PC-9 (cell line): ENCODE measurements at places on chromosomes 6 and 20.

DNA sequence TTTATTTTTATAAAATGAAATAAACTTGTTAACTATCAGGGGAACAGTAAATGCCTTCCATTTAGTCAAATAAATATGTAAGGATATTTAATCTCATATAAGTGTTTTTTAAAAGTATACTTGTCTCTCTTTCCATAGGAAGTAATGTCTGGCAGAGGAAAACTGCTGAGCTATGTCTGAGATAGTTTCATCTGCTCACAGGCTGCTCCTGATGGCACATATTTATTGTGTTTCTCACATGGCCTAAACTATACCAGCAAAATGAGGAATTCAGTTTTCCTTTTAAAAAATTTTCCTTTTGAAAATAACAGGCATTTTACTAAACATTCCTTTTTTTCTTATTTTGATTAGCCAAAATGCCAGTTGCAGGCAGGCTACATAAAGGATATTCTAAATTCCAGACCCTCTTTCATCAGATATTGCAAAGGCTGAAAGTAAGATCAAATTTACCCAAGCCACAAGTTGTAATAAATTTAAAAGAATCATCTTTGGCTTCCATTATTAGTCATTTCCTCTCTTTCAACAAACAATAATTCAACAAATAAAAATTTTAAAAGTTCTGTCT lies 60.1 kb upstream of the RNF146 start:
- DNase-seq = no peak
- no peak overlapping the region for H3K4me3 ChIP-seq
- no peak overlapping the region for H3K27ac ChIP-seq
- no peaks in the 10 kb centered on the region for H3K36me3 ChIP-seq
- no peaks in the 10 kb centered on the region for H3K4me1 ChIP-seq
- no peaks in the 10 kb centered on the region for H3K27me3 ChIP-seq

- no peaks in the 10 kb centered on the region for H3K27me3 ChIP-seq
- H3K4me1 ChIP-seq = peaks cover 13% of the 10 kb centered on the region
- no peak within 1 kb of the TSS for H3K27ac ChIP-seq
- peak within 1 kb of the TSS; percentile 99 for H3K4me3 ChIP-seq
Measured at GRCh38 chr20:3172933-3173609, at the start of gene LZTS3. TSS of gene LZTS3 (minus strand) at chr20:3173549. CDS start at chr20:3167163, 6,386 bp downstream.

GRCh38 chr6:108684771-108685329 lies 124.1 kb downstream of the FOXO3 start:
- no peaks in the 10 kb centered on the region for H3K27me3 ChIP-seq
- H3K4me3 ChIP-seq = no peak overlapping the region
- peak overlapping the region; percentile 71 for H3K27ac ChIP-seq
- peaks cover 79% of the 10 kb centered on the region for H3K4me1 ChIP-seq
- peaks cover 41% of the 10 kb centered on the region for H3K36me3 ChIP-seq

- H3K27ac ChIP-seq = no peak overlapping the region
- no peaks in the 10 kb centered on the region for H3K27me3 ChIP-seq
- no peak for DNase-seq
- no peaks in the 10 kb centered on the region for H3K36me3 ChIP-seq
- no peak overlapping the region for H3K4me3 ChIP-seq
Measured at GRCh38 chr6:136950436-136951126, 28.5 kb downstream of the SLC35D3 start.

DNA sequence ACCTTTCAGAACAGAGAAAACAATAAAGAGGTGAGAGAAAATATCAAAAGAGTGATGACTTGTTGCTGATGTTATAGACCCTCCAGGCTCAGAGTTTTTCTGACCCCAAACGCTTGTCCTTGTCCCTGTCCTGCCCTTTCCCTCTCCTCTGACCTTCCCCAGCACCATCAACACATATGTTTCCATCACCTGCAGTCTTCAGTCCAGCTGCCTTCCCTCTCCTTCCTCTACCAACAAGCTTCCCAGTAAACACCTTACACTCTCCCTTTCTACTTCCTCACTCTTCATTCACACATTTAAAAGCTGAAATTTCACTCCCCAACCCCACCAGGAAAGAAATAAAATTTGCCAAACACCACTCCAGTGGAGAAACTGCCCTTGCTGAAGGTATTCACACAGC lies 25.4 kb upstream of the AFDN start:
- H3K36me3 ChIP-seq = no peaks in the 10 kb centered on the region
- H3K4me1 ChIP-seq = peaks cover 25% of the 10 kb centered on the region
- DNase-seq = no peak
- no peak overlapping the region for H3K27ac ChIP-seq

DNA sequence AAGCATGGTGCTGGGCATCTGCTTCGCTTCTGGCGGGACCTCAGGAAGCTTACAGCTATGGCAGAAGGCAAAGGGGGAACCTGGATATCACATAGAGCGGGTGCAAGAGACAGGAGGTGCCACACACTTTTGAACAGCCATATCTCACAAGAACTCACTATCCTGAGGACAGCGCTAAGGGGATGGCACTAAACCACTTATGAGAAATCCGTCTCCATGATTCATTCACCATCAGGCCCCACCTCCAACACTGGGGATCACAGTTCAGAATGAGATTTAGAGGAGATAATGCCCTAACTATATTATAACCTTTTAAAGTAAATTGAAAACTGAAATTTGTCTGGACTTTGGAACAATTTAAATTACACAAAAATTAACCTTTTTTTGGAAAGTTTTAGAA lies 37.8 kb upstream of the SUMO4 start:
- peaks cover 21% of the 10 kb centered on the region for H3K4me1 ChIP-seq
- no peak overlapping the region for H3K4me3 ChIP-seq
- H3K27me3 ChIP-seq = no peaks in the 10 kb centered on the region
- DNase-seq = peak; percentile 3
- H3K27ac ChIP-seq = peak overlapping the region; percentile 46
- peaks cover 20% of the 10 kb centered on the region for H3K36me3 ChIP-seq

DNA sequence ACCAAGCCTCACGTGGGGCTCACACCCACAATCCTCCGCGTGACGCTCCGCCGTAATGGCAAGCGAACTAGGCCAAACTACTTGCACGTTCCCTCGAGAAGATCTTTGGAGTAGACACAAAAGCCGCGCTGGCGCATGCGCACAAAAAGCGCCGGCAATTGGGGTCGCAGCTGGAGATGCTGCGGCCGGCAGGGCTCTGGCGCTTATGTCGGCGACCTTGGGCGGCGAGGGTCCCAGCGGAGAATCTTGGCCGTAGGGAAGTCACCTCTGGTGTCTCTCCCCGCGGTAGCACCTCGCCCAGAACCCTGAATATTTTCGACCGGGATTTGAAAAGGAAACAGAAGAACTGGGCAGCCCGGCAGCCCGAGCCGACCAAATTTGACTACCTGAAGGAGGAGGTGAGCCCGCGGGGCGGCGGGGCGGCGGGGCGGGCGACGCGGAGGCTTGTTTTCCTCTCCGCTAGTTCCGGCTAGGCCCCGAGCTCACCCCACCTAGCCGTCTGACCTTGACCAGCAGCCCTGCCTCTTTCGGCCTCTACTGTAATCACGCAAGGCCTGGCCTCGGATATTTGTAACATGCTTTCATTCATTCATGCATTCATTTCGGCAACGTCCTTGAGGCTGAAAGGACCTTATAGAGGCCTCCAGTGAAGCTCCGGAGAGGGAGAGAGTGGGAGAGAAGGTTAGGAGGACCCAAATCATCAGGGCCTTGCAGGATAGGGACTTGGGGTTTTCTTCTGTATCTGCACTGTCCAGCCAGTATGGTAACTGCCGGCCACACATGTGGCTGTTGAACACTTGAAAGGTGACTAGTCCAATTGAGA lies at the start of the genes ESF1 and NDUFAF5:
TSS of gene ESF1 (minus strand) at position 27 of the 823 bp plus-strand sequence. CDS start 1,779 bp downstream, outside the sequence.
TSS of gene NDUFAF5 (plus strand) at position 136 of the 823 bp plus-strand sequence. CDS start at position 177, 41 bp downstream.
- H3K4me1 ChIP-seq = peaks cover 23% of the 10 kb centered on the region
- H3K36me3 ChIP-seq = peaks cover 34% of the 10 kb centered on the region; the same call in 1 of the 2 replicates
- peak within 1 kb of the TSS; percentile 76 for H3K27ac ChIP-seq
- no peaks in the 10 kb centered on the region for H3K27me3 ChIP-seq
- peak; percentile 93 for DNase-seq
- H3K4me3 ChIP-seq = peak within 1 kb of the TSS; percentile 98

- DNase-seq = no peak
- H3K36me3 ChIP-seq = no peaks in the 10 kb centered on the region
- H3K4me3 ChIP-seq = no peak overlapping the region
- H3K27ac ChIP-seq = no peak overlapping the region
Measured at GRCh38 chr6:118844915-118845314, 49.0 kb upstream of the ASF1A start.

DNA sequence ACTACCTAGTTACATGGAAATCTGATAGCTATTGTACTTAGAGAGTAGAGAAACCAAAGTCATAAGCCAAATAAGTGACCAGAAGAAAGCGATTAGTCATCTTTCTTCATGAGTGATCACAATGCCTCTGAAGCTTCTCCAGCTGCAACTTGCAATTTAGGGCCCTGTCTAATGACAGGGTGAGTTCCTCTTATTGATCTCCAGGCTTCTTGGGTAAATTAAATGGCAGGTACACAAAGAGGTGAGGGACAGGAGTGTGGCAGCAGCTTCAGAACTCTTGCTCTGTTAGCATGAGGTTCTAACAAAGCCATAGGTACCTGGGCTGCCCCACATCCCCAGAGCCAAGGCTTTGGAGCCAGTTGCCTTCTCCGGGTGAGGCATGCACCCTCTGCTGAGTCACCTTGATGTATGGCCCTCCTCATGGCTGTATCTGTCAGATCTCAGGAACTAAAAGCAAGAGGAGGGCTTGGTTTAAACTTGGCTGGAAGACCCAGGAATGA lies 60.8 kb downstream of the PRDM1 start:
- H3K4me1 ChIP-seq = peaks cover 45% of the 10 kb centered on the region
- H3K4me3 ChIP-seq = no peak overlapping the region
- H3K27me3 ChIP-seq = no peaks in the 10 kb centered on the region
- peak; percentile 87 for DNase-seq
- no peaks in the 10 kb centered on the region for H3K36me3 ChIP-seq

- H3K36me3 ChIP-seq = no peaks in the 10 kb centered on the region
- no peak for DNase-seq
- H3K4me3 ChIP-seq = no peak overlapping the region
- H3K27ac ChIP-seq = no peak overlapping the region
- no peaks in the 10 kb centered on the region for H3K4me1 ChIP-seq
Measured at GRCh38 chr6:89050155-89050554, 30.4 kb upstream of the PNRC1 start.

GRCh38 chr6:133436652-133437051 lies 195.5 kb downstream of the EYA4 start:
- no peaks in the 10 kb centered on the region for H3K36me3 ChIP-seq
- no peak overlapping the region for H3K27ac ChIP-seq
- no peaks in the 10 kb centered on the region for H3K4me1 ChIP-seq
- DNase-seq = no peak
- H3K27me3 ChIP-seq = no peaks in the 10 kb centered on the region
- H3K4me3 ChIP-seq = no peak overlapping the region

GRCh38 chr20:56439771-56440291 lies 27.8 kb downstream of the CASS4 start:
- no peaks in the 10 kb centered on the region for H3K36me3 ChIP-seq
- DNase-seq = peak; percentile 34
- H3K4me1 ChIP-seq = no peaks in the 10 kb centered on the region; the same call in 1 of the 2 replicates
- H3K27ac ChIP-seq = no peak overlapping the region
- H3K4me3 ChIP-seq = no peak overlapping the region

DNA sequence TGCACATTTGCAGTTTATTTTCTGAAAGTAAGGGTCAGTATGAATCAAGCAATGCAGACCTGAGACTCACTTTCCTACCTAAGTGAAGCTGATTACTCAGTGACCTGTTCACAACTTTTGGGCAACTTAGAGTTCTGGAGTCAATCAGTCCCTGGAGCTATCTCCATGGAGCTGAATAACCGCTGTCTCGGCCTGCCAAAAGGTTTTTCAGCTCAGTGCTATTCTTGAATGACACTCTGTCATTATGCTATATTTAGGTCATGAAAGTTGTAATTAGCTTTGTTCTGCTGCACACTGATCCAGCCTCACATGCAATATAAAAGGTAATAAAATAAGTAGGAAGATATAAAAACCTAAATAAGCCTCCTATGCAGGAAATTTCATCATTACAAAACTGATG lies 356.0 kb downstream of the BMP2 start:
- H3K27me3 ChIP-seq = 0 out of 2 replicates have a peak, but pooled peaks cover 5% of the 10 kb centered on the region
- no peaks in the 10 kb centered on the region for H3K4me1 ChIP-seq
- DNase-seq = no peak
- H3K36me3 ChIP-seq = no peaks in the 10 kb centered on the region
- no peak overlapping the region for H3K27ac ChIP-seq
- H3K4me3 ChIP-seq = no peak overlapping the region

DNA sequence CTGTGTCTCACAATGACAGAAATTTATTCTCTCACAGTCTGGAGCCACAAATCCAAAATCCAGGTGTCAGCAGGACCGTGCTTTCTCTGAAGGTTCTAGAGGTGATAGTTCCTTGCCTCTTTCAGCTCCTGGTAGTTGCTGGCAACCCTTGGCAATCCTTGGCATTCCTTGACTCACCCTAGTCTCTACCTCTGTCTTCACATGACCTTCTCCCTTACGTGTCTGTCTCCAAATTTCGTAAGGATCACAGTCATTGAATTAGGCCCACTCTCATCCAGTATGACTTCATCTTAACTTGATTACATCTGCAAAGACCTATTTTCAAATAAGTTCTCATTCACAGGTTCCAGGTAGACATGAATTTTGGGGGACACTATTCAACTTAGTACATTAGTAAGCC lies 143.1 kb downstream of the CEP57L1 start:
- no peaks in the 10 kb centered on the region for H3K36me3 ChIP-seq
- H3K4me1 ChIP-seq = peaks cover 22% of the 10 kb centered on the region
- no peak for DNase-seq
- no peak overlapping the region for H3K27ac ChIP-seq
- H3K4me3 ChIP-seq = no peak overlapping the region

DNA sequence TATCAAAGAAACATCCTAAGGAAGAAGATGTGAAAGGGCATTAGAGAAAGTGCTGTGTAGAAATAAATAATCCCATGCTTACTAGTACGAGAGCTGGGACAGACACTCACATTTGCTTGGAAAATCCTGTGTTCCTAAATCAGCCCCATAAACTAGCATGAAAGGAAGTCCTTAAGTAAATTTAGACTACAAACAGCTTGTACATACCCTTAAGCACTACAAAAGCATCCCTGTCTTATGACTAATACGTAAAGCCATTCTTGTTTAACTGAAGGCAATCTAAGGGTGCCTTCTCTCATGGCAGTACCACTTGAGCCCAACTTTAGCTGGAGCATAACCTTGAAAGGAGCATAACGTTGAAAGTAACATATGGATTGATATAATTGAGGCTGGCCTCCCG lies 15.4 kb upstream of the FOXQ1 start:
- no peaks in the 10 kb centered on the region for H3K36me3 ChIP-seq
- H3K4me1 ChIP-seq = peaks cover 6% of the 10 kb centered on the region; the same call in 1 of the 2 replicates
- DNase-seq = no peak
- H3K27me3 ChIP-seq = no peaks in the 10 kb centered on the region

- no peak overlapping the region for H3K27ac ChIP-seq
- H3K27me3 ChIP-seq = peaks cover 55% of the 10 kb centered on the region
- DNase-seq = no peak
- H3K4me1 ChIP-seq = no peaks in the 10 kb centered on the region
Measured at GRCh38 chr6:161891542-161891941, 617.7 kb upstream of the AGPAT4 start.
